ENCODE measurements at places on chromosomes 3 and 15. TPM values are rescaled to one million over a fixed set of nuclear protein-coding genes. Genes with fewer than 3 reads are reported as not detected.

- H3K36me3 ChIP-seq = no peaks in the 10 kb centered on the region
- DNase-seq = no peak
- no peak overlapping the region for H3K27ac ChIP-seq
- H3K4me3 ChIP-seq = no peak overlapping the region
- H3K4me1 ChIP-seq = no peaks in the 10 kb centered on the region
- no peaks in the 10 kb centered on the region for H3K27me3 ChIP-seq
Measured at GRCh38 chr3:31861826-31862225, 119.2 kb downstream of the OSBPL10 start.

- H3K36me3 ChIP-seq = no peaks in the 10 kb centered on the region
- no peak overlapping the region for H3K27ac ChIP-seq
- H3K27me3 ChIP-seq = no peaks in the 10 kb centered on the region
- H3K4me3 ChIP-seq = no peak overlapping the region
- H3K4me1 ChIP-seq = no peaks in the 10 kb centered on the region
- no peak for DNase-seq
Measured at GRCh38 chr15:58760385-58761009, 10.6 kb upstream of the MINDY2 start.

DNA sequence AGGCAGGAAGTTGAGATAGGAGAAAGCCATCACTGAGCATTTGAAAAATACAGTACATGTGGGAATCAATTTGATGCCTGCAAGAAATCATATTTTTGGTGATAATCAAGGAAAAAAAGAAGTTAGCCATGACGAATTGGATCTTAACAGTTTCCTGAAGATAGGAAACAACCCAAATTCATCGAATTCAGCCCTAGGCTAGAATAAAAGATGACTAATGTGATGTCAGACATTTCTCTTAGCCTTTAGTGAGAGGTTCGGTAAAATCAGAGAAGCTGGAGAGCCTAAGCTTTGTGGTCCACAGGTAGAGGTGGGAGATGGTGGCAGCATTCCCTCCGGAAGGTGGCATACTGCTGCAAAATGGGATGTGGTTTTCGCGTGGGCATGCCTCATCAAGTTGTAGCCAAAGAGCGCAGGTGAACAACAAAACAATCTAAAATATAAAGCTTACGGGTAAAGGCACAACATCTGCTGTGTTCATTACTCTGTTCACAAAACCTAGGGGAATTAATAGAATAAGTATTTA, 144.1 kb upstream of the ALCAM start:
- no peaks in the 10 kb centered on the region for H3K4me1 ChIP-seq
- H3K27ac ChIP-seq = no peak overlapping the region

DNA sequence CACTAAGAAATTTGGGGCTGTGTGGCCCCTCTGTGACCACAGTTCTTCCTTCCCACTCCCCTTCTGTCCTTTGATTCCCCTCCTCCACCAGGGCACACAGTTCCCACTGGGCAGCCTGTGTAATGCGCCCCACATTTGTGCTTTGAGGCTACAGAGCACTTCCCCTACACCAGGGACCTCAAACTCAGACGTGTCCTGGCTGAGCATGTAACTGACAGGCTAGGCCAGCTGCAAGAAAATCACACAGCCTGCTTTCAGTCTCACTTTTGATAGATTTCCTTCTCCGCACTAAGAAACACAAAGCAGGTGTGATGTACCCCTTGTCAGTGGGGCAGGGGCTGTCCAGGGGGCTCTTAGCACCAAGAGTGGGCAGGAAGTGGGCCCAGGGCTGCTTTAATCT, 29.6 kb downstream of the PRKCD start:
- H3K27me3 ChIP-seq = no peaks in the 10 kb centered on the region
- H3K27ac ChIP-seq = no peak overlapping the region
- no peaks in the 10 kb centered on the region for H3K36me3 ChIP-seq

- H3K36me3 ChIP-seq = no peaks in the 10 kb centered on the region
- H3K27ac ChIP-seq = no peak overlapping the region
- H3K4me1 ChIP-seq = peaks cover 6% of the 10 kb centered on the region
- H3K27me3 ChIP-seq = no peaks in the 10 kb centered on the region
- no peak overlapping the region for H3K4me3 ChIP-seq
Measured at GRCh38 chr15:89777782-89778380, 1.7 kb downstream of the MESP2 start.

Gene PRICKLE2
- 1.5 TPM for polyA plus RNA-seq

Gene WWTR1
- polyA plus RNA-seq = 42.3 TPM

Gene CPA3
- polyA plus RNA-seq = not detected

Gene IQCF2
- polyA plus RNA-seq = not detected

Gene RNU5B-1
- polyA plus RNA-seq = not detected

Data from heart left ventricle (tissue), 16 donors.